ENCODE measurements at places on chromosomes 2 and 18.

DNA sequence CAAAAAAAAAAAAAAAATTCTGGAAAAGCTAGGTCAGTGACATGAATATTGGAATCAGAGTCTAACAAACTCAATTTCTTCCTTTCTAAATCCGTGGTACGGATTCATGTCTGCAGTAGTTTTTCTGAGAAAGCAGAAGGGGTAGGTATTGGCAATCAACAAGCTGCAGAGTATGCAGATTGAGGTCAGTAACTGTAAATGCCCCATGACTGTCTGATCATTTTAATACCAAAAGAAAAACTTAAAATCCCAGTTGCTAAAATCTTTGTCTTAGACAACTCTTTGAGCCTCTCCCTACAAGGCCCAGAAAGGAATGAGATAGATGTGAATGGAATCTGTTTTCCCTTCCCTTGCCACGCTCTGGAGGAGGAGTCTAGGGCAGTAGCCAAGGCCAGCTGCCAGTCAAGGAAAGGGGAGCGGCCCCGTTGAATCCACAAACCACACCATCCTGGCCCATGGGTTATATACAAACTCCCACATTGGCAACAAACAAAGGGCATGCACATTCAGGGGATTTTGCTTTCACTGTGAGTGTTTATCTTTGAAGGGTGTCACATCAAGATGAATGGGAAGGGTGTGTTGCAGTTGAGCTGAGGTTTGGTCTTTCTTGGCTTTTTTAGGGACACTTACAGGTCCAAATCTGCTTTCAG lies 6.1 kb upstream of the CASP8 start:
- no peak for DNase-seq

- DNase-seq = no peak
Measured at GRCh38 chr2:112893752-112894151, 17.2 kb upstream of the IL37 start.

DNA sequence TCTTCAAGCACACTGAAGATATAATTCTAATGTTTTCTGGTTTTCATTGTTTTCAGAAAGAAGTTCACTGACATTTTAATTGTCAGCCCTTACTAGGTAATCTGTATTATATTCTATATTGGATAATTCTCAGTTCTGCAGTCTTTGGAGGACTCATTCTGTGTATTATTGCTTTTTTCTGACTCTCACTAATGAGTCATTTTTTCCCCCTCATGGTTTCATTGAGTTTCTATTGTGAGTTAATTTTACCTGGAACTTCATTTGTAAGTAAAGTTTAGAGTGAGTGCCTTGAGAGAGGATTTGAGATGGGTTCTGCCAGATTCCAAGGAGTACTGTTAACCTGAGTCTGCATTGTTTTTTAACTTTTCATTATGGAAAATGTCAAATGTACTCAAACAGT lies 90.4 kb upstream of the LYPD1 start:
- DNase-seq = no peak

DNA sequence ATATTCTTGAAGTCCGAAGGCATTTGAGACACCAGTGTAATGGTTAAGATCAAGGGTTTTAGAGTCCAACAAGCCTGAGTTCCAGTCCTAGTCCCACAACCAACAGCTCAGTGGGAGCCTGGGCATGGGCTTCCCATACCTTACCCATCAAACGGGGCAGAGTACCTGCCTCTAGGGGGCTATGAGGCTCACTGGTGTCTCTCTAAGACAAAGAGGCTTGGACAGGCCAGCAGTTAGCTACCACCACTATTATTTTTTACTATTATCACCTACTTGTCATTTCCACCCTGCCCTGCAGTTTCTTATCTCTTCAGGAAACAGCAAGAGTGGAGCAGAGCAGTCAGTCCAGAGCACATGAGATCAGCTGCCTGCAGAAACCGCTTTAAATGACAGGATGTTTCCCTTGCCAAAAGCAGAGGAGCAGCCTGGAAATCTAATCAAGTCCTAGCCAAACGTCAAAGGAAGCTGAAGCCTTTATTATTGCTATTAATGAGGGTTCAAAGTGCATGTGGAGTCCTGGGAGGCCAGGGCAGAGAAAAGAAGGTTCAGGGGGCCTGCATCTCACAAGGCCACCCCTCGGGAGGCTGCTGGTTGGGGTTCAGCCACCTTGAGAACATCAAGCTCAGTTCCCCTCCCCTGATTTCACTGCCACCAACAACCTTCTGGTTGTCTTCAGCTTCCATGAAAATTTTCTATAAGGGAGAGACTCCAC lies 66.6 kb downstream of the STPG4 start:
- no peak for DNase-seq

- DNase-seq = no peak
Measured at GRCh38 chr2:187552381-187552780, 1.9 kb downstream of the TFPI start.

GRCh38 chr2:219398721-219399363 lies 11.1 kb upstream of the DNPEP start:
- DNase-seq = no peak

DNA sequence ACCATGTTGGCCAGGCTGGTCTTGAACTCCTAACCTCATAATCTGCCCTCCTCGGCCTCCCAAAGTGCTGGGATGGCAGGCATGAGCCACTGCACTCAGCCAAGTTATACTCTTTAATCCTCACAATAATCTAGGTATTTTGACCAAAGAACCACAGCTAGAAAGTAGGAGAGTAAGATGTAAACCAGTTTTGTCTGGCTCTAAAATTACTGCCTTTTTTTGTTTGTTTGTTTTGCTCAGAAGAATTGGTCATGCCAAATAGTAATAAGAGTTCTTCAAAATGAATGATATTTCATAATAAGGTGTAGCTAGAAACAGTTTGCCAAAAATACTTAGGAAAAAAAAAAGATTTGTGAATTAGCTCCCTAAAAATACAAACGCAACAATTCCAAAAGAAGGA lies 36.7 kb downstream of the SCN2A start:
- no peak for DNase-seq

DNA sequence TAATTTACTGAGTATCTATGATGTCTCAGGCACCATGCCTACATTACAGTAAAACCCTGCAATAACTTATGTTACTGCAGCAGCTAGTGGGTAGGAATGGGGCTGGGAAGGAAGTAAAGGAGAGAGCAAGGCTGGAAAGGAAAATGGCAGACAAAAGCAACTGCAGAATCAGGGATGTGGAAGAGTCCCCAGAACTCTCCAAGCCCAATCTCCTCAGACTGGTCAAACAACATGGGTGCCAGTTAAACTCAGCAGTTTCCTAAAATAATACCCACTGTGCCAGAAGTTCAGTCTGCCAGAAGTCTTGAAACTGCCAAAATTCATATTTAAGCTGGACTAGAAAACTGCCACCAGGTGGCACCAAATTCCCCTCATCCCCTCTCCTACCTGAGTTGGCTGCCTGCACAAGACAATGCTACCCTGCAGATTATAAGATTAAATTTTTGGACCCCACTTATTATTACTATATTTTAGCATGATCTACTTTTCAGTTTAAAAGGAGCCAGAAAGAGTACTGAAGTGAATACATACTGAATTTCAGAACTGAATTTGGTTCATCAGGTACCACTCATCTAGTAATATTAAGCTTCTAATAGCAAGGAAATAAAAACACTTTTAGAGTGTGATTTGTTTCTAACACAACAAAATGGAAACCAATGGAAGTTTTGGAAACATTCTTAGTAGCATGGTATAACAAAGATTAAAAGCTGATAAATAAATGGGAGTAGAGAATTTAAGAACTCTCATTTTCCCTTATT lies 86.8 kb upstream of the DNER start:
- peak; percentile 59 for DNase-seq

DNA sequence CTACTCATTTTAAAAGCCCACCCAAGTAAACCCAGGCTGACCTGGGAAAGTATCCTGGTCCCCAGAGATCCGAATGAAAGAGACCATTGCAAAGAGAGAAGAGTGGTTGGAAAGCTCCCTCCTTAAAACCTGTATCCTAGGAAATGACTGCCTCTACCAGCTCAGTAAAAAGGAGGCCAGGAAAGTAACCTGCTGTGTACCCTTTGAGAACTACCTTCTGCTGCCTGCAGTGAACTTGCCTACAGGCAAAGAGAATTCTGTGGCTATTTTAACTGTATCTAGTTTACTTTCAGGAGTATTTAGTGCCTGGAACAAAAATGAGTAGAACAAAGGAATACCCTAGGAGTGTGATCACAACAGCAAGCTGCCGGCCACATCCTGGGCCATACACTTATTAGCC lies 641.7 kb upstream of the NRXN1 start:
- no peak for DNase-seq

DNA sequence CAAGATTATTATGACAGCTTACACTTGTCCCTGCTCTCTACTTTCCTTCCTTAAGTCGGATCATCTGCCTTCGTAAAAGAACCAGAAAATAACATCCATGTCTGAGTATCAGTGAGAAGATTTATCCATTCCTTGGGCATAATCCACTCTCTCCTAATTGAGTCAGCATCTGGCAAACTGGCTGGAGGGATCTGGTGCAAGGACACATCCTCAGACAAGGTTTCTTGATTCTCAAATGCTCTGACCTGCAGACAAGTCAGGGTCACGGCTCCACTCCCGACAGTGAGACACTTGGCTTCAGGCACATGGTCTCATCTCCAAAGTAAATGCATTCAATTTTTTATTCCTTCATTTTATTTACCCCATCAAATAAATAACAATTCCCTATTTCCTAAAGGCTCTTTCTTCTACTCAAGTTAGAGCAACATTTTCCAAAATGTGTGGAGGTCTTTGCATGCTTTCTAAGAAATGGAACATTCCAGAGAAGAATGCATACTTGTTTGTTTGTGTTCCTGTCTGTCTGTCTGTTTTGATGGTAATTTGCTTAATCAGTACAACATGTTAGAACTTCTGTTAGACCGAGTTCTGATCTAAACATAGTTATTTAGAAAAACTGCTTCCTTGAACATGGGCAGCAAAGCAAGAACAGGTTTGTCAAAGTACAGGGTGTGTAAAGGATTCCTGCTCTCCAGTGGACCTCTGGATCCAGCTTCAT lies 246.9 kb downstream of the IRS1 start:
- DNase-seq = no peak

- no peak for DNase-seq
Measured at GRCh38 chr2:174678395-174678794, 80.8 kb upstream of the WIPF1 start.

GRCh38 chr2:59339837-59340207 lies 1098.7 kb upstream of the FANCL start:
- DNase-seq = no peak

DNA sequence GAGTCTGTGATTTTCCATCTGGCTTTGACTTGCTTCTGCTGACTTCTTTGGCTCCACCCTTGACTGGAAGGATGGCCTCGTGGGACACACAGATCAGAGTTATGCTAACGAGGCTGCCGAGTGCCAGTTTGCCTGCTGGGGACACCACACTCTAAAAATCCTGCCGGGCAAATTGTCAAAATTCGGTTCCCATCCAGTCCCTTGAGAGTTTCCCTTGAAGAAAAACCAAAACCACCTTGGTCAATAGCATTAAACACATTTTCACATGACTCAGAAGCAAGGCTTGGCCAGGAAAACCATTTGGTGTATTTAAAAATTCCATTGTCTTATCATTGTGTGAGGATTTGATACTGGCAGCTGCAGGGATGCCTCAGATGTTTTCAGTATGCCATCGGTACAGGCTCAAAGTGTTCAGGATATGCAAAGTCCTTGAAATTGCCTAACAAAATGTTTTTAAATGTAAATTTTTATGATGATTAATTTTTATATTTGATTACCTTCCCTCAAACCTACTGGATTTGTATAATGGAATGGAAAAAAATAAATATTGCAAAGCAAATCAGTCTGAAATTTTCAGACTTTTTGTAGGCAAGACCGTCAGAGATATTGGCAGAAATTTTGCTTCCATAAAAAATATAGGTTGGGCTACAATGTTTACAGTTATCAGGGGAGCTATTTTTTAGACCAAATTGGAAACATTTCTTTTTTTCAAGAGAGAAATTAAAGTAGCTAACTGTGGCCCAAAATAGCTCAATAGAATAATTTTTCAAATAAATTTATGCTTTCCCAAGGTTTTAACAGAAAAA lies 41.6 kb downstream of the KCNE4 start:
- no peak for DNase-seq

DNA sequence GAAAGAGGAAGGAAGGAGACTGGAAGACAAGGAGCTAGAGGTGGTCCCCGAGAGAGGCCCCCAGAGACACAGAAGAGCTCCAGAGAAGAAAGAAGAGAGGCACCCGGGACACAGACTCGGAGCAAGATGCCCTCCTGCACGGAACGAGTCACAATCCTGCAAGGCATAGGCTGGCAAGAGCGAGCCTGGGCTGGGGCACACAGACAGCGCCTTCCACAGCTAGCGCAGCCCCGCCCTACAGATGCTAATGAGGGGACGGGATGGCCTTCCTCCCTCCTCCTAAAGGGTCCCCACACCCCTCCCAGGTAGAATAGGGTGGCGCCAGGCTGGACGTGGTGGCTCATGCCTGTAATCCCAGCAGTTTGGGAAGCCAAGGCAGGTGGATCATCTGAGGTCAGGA lies 19.8 kb upstream of the GPR17 start:
- DNase-seq = no peak

GRCh38 chr2:555164-555922 lies 121.9 kb downstream of the TMEM18 start:
- DNase-seq = no peak

GRCh38 chr2:106886916-106887758 lies 1.2 kb upstream of the ST6GAL2 start:
- no peak for DNase-seq

DNA sequence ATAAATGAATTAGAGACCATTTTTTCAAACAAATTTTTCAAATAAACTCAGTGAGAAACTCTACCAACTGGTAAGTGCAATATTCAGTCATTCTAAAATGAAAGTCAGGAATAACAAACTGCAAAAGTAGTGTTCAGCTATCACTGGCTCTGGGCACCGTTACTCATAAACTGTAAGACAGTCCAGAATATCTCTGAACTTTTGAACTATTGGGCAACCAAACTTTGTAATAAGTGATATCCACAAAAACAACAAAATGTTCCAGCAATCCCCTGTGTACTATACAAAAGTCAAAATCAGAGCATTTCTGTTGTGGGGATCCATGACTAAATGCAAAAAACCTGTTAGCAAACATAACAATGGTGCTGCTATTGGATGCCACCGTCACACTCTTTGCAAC lies 56.3 kb downstream of the SLC25A12 start:
- DNase-seq = no peak

GRCh38 chr2:5409898-5410381 lies 282.2 kb upstream of the SOX11 start:
- no peak for DNase-seq

DNA sequence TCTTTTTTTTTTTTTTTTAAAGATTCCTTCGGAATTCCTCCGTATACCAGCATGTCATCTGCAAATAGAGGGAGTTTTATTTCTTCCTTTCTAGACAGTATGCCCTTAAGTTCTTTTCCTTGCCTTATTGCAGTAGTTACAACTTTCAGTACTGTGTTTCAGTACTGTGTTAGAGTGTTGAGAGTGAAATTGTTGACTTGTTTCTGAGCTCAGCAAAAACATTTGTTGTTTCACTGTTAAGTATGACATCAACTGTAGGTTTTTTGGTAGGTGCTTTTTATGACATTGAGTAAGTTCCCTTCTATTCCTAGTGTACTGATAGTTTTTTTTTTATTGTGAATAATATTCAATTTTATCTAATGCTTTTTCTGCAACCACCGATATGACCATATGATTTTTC lies 43.9 kb downstream of the ACVR2A start:
- DNase-seq = no peak

GRCh38 chr2:208182835-208183234 lies 7.0 kb downstream of the C2orf80 start:
- DNase-seq = no peak

GRCh38 chr2:237935740-237936452 lies 30.9 kb upstream of the UBE2F start:
- no peak for DNase-seq

Measured in activated CD4-positive, alpha-beta T cell treated with anti-CD3 and anti-CD28 coated beads for 1 hour (primary cell).